ENCODE measurements at places on chromosomes 4 and X.

GRCh38 chr4:146095860-146096259 lies 79.7 kb upstream of the LSM6 start:
- DNase-seq = no peak

- no peak for DNase-seq
Measured at GRCh38 chr4:28890949-28891775, 1829.0 kb upstream of the PCDH7 start.

DNA sequence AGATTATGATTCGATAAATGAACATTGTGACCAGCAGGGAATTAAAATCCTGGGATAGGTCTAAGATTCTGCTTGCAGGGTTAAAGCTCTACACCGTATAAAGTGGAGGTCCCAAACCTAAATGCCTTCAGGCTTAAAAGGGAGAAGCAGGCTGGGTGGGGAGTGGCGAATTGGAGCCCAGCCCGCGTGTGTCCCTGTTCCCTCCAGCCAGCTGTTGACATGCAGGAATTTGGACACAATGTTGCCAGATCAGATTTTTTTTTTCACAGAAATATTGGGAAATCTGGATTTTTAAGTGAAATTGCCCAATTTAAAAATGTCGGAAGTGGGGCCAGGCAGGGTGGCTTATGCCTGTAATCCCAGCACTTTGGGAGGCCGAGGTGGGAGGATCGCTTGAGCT lies 60.5 kb downstream of the ELF4 start:
- DNase-seq = no peak

GRCh38 chrX:16466640-16467432 lies 183.1 kb upstream of the S100G start:
- DNase-seq = peak; percentile 33

DNA sequence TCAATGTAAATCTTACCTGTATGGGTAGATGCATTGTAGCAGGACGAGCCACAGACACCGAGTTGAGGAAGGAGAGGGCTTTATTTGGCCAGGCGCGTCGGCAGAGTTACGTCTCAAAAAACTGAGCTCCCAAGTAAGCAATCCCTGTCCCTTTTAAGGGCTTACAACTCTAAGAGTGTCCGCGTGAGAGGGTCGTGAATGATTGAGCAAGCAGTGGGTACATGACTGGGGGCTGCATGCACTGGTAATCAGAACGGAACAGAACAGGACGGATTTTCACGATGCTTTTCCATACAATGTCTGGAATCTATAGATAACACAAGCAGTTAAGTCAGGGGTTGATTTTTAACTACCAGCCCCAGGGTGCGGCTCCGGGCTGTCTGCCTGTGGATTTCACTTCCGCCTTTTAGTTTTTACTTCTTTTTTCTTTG lies 524.9 kb upstream of the HTR2C start:
- no peak for DNase-seq

All from AG08396 (cell line).